Fibroblast of lung (primary cell): ENCODE measurements at places on chromosomes 2 and 18.

- no peak for DNase-seq
Observed at GRCh38 chr18:9362869-9363268, 28.3 kb downstream of the TWSG1 start.

DNA sequence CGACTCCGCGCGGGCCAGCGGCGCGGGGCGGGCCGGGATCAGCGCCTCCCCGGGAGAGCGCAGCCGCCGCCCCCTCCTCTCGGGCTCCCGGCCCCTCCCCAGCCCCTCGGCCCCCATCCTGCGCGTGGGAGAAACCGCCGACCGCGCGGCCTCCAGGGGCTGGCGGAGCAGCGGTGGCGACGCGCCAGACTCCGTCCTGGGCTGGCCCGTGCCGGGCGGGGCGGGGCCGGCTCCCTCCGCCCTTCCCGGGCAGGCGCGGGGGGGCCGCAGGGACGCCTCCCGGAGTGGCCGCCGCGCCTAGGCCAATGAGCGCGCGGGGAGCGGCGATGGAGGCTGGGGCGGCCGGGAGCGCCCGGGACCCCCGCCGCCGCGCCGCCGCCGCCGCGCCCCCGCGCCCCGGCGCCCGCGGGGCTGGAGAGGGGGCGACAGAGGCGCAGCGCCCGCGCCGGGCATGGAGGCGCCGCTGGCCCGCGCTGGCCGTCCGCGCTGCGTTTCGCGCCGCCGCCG, 49.1 kb downstream of the KCNIP3 start:
- DNase-seq: peak; percentile 66

DNA sequence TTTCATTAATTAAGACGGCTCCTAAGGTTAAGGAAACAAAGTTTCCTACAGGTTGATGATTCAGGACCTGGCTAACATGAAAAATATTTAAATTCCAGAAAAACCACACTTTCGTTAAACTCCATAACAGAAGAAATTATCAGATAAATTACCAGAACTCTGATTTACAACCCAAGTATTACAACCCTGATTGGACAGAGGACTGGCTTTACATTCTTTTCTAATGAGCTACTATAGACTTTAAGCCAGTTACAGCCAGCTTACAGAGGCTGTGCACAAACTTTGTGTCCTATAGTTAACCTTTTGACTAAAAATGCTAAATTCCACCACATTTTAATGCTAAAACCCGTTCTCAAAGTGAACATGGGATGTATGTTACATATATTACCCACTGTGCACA, 458.6 kb downstream of the KCNJ3 start:
- peak; percentile 39 for DNase-seq

DNA sequence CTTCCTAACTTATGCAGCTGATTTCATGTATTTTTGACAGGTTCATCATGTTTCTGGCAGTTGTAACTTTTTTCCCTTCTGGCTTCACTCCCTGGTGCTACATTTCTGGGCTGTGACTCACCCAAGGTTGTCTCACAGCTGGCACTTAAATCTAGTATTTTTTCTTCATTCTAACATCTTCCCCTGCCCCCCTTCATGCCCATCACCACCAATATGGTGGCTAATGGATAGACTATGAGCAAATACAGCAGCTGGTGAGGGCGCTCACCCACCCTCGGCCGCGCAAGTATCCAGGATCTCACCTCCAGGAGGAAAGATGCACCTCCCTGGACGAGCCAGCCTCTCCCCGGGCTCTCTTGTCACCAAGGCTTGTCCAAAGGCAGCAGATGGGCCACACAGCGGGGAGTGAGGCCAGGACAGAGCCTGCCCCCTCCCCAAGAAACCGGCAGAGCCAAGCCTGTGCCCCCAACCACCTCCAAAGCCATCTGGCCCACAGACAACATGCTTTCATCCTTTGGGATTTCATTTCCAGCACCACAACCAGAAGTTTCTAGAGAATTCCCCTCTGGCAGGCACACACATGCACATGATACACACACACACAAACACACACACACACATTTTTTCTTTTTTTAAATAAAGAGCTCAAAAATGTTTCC, 39.1 kb downstream of the ATOH8 start:
- DNase-seq: peak; percentile 92

GRCh38 chr18:63105636-63106316, 213.8 kb downstream of the BCL2 start:
- DNase-seq: no peak
